ENCODE measurements at places on chromosomes 3 and 15.
A peak's percentile ranks its signal among the peaks of the same experiment; 100 is the strongest.

GRCh38 chr3:194935061-194935460 lies 249.4 kb downstream of the FAM43A start:
- DNase-seq, result no peak

- peak; percentile 27 for DNase-seq
Observed at GRCh38 chr3:31959951-31960792, 20.9 kb downstream of the OSBPL10 start.

DNA sequence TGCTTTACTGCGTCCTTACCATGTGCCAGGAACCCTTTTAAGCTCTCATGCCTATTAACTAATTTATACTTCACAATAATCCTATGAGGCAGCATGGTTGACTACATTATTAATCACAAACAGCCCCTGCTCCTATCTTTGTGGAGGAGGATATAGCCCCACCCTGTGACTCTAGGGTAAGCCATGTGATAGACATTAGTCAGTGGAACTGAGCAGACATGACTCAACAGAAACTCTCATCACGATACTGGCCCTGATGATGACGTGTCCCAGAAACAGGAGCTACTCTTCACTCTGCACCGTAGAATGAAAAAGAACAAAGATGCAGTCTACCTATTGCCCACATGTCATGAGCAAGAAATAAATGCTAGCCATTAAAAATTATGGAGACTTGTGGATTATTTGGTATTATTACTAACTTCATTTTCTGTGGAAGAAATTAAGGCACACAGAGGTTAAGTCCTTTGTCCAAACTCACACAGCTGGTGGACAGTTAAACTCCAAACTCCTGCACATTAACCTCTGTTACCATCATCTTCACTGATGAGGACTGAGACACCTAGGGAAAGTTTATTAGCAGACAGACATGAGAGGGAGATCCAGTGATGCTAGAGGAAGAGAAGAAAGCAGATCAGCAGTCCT lies 51.2 kb downstream of the CFAP20DC start:
- peak; percentile 99 for DNase-seq

GRCh38 chr3:174700736-174701135 lies 158.4 kb upstream of the NAALADL2 start:
- no peak for DNase-seq

DNA sequence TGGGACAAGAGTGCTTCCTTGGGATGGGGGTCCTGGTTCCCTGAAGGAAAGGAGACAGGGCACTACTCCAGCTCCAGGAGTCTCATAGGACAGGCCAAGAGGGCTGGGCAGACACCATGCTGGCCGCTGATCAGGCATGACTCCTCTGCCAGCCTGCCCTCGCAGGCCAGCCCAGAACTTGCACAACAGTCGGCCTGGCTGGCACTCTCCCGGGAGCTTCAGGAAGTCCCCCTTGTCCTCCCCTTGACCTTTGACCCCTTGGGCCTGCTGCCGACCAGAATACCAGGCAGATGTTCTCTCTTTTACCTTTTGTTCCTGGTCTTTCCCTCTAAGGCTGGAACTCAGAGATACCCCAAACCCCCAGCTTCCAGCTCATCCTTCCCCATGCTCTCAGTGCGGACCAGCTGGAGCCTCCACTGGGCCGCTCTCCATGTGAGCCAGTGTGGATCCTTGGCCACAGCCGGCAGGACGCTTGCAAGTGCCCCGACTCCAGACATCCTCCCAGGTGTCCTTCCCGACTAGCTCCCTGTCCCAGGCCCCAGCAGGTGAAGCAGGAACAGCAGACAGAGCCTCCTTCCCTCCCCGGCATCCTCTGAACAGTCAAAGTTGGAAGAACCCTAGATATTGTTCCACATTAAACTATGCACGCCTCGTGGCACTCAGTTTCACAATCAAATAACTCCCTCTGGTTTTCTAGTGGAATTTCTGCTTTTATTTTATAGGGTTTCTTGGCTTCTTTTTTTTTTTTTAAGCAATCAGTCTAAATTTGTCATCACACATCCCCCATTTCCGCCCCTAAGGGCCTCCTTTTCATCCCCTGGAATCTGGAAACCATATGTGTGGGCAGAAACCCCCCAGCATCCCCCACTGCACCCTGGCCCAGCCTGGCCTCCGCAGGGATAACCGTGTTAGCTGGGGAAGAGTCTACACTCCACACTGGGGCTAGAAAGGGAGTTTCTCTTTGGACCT lies 15.7 kb downstream of the VPS18 start:
- peak; percentile 33 for DNase-seq

All from renal cortical epithelial cell (primary cell).